ENCODE measurements at places on chromosomes 11 and 22. TPM values are rescaled to one million over a fixed set of nuclear protein-coding genes. Genes with fewer than 3 reads are reported as not detected.

The TRPC6 gene
- 0.48 TPM for total RNA-seq

GRCh38 chr11:84819537-84819936 lies 807.6 kb downstream of the DLG2 start:
- H3K27ac ChIP-seq = peak overlapping the region; percentile 71
- peaks cover 9% of the 10 kb centered on the region for H3K4me1 ChIP-seq
- H3K27me3 ChIP-seq = no peaks in the 10 kb centered on the region
- no peaks in the 10 kb centered on the region for H3K36me3 ChIP-seq
- H3K4me3 ChIP-seq = no peak overlapping the region

DNA sequence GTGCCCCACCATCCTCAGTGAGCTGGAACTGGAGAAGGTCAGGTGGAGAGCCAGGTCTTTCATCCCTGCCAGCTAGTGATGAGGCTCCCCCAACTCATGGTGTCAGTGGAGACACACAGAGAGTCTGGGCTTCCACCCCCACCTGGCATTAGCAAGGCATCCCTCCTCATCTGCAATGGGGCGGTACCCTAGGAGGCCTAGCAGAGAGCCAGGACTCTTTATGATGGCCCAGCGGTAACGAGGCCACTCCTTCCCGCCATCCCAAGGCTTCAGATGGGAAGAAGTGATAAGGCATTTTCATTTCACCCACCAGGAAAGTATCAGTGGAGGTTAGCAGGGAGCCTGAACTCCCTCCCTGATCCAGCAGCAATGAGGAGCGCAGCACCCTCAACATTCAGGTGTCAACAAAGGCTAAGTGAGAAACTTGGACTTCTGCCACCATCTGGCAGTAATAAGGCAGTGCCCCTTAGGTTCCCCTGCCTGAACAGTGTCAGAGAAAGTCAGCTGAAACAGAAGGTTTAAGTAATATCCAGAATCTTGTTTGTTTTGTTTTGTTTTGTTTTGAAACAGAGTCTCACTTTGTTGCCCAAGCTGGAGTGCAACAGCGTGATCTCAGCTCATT lies 40.5 kb upstream of the FBLN1 start:
- H3K4me3 ChIP-seq = no peak overlapping the region
- peaks cover 20% of the 10 kb centered on the region for H3K4me1 ChIP-seq
- peaks cover 5% of the 10 kb centered on the region for H3K36me3 ChIP-seq
- no peak overlapping the region for H3K27ac ChIP-seq
- DNase-seq = no peak
- no peaks in the 10 kb centered on the region for H3K27me3 ChIP-seq

- no peak overlapping the region for H3K27ac ChIP-seq
- H3K4me3 ChIP-seq = no peak overlapping the region
- peaks cover 7% of the 10 kb centered on the region for H3K4me1 ChIP-seq
- H3K27me3 ChIP-seq = peaks cover 23% of the 10 kb centered on the region
- DNase-seq = no peak
- H3K36me3 ChIP-seq = no peaks in the 10 kb centered on the region
These were observed 279.9 kb downstream of the KIRREL3 start for GRCh38 chr11:126720539-126721235.

GRCh38 chr22:46537946-46538813 lies 760 bp upstream of the CELSR1 start:
- H3K27me3 ChIP-seq = peaks cover 18% of the 10 kb centered on the region
- H3K27ac ChIP-seq = peak overlapping the region; percentile 89
- no peaks in the 10 kb centered on the region for H3K36me3 ChIP-seq

The SCO2 gene
- total RNA-seq = 2.0 TPM

Data from type B pancreatic cell (in vitro differentiated cells).